ENCODE measurements at places on chromosomes 4 and X.

GRCh38 chrX:21926527-21927278 lies 13.8 kb upstream of the SMS start:
- no peak for DNase-seq

GRCh38 chr4:48270523-48270897 lies 872 bp upstream of the TEC start:
- no peak for DNase-seq

DNA sequence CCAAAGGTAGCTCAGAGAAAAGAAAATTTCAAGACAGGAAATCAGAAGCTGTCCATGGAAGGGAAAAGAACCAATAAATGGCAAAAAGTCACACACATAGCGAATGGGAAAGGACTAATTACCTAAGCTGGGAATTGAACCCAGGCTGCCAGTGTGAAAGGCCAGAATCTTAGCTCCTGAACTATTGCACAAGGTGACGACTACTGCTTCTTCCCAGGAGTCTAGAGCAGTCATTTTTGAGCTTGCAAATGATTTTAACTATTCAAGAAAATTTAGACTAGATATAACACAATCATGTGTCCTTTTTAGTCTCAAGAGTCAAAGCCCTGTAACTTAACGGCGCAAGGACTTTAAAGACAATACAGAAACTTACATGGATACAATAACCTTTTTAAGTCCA lies 34.1 kb upstream of the ZNF81 start:
- no peak for DNase-seq

- DNase-seq, result no peak
These were observed 288.3 kb downstream of the ARHGAP24 start for GRCh38 chr4:85763202-85763601.

DNA sequence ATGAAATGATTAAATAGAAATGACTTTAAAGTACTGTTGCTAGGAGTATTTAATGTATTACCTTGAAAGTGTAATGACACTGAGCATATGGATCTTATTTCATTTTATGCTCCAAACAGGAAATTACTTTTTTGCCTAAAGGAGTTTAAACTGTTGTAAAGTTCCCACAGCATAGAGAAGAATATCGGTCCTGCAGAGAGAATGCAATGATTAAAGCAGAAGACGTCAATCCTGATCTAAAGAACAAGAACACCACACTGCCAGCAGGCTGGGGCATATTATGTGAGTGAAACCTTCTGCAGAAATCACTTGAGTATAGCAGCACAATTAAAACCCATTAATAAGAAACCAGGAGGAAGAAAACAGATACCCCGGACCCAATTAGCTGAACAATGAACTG lies 72.8 kb upstream of the CAMK2D start:
- no peak for DNase-seq

DNA sequence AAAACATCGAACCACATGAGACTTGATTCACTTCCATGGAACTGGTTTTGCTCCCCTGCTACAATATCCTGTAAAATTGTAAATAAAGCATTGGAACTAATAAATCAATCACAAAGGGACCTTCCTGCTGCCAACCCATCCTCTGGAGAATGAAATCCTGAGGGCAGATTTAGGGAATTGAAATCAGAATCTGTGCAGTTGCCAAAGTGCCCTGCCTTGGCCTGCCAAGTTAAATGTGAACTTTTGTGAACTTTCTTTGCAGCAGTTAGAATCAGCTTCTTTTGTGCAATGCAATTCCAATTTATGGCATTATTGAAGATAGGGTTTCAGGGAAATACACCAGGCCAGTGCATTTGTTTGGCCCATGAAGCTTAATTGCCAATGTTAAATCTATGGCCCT lies 263.1 kb downstream of the PTTG2 start:
- no peak for DNase-seq

DNA sequence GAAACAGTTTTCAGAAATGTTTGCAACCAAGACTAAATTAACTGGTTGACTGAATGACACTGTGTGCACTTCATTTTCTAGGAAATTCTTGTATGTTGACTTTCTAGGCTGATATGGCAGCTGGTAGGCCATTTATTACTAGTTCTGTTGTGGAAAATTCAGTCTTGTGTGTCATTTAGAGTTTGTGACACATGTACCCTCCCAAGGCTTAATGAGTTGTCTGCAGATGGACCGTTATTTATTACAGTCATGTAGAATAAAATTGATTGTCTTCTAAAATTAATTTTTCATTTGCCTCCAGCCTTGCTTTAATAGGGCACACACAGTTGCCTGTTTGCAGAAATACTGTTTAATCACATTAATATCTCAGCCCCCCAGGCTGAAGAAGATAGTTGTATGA lies 30.7 kb downstream of the DACH2 start:
- DNase-seq, result no peak
